ENCODE measurements at places on chromosomes 1 and 21.

- DNase-seq: no peak
Measured at GRCh38 chr1:29120367-29120766, 3.3 kb downstream of the TMEM200B start.

DNA sequence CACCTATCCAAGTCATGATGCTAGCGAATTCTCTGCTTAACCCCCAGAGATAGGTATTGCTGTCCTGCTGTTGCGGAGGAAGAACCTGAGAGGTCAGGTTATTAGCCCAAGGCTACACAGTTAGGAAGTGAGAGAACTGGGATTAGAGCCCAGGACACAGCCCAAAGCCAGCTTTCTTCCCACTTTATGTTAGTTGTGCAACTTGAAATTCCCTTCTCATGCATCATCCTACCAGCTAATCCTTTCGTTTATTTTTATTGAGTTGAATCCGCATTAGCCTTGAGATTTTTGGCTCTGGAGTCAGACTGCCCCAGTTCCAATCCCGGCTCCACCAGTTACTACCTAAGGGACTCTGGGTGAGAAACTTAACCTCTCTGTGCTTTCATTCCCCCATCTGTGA, 65.4 kb downstream of the PLEKHA6 start:
- no peak for DNase-seq

GRCh38 chr1:165857046-165857801, 29.8 kb downstream of the UCK2 start:
- no peak for DNase-seq

DNA sequence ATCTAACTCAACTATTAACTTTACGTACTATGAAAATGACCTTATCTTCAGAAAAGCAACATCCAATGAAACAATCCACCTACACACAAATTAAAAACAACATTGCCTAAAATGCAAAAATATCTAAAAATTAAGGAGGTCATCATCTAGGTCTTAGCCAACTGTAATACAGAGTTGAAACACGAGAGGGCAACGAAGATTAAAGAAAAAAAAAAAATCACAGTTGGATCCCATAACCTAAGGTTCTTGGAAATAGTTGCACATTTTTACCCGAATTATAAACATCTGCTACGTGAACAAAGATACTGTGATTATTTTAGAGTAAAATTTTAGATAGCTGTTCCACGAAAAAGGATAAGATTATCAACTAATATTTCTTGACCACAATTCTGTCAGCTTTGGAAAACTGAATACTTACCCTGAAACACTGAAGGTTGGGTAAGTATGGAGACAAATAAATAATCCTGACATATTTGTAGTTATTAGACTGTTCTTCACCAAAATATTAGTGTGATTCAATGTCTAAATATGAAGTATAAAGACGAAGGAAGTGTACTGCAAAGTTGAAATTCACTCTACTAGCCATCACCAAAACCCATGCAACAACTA, 88.0 kb upstream of the AK4 start:
- peak; percentile 22 for DNase-seq

- DNase-seq: no peak
Measured at GRCh38 chr1:53315046-53315445, 12.8 kb downstream of the LRP8 start.

- DNase-seq: no peak
Measured at GRCh38 chr1:109804660-109805059, 40.9 kb upstream of the EPS8L3 start.

Measured in T-helper 1 cell (primary cell).